CD4-positive, alpha-beta memory T cell (primary cell): ENCODE measurements at places on chromosomes 7 and 10. TPM values are rescaled to one million over a fixed set of nuclear protein-coding genes. Genes with fewer than 3 reads are reported as not detected.

TUBAL3 gene
- total RNA-seq, result not detected

OR13A1 gene
- total RNA-seq, result not detected

SLC18A2 gene
- total RNA-seq, result 0.38 TPM

ADCK2 gene
- 19.2 TPM for total RNA-seq

CALY gene
- total RNA-seq, result 7.2 TPM

GRCh38 chr10:72461085-72461484 is 106.4 kb upstream of the DNAJB12 start:
- no peak for DNase-seq

DNA sequence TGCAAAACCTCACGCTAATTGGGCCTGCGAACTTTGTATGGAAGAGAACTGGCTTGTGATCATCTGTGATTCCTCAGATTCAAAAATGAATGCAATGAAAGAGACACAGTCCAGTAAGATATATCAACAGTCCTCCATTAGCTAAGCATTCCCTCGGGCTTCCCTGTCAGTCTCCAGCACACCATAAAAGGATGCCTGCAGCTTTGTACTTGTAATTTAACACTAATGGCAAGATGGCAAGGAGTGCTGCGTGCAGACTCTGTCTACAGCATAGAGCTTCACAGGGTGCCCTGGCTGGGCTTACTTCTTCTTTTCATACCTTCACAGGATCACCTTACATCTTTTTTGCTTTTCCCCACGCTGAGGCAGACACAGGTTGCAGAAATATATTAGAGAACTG is 200.0 kb downstream of the GFRA1 start:
- DNase-seq, result no peak

- no peak for DNase-seq
Measured at GRCh38 chr7:115019882-115020605, 98.2 kb downstream of the MDFIC start.

GRCh38 chr10:83564889-83565588 is 574.3 kb upstream of the GHITM start:
- no peak for DNase-seq

DNA sequence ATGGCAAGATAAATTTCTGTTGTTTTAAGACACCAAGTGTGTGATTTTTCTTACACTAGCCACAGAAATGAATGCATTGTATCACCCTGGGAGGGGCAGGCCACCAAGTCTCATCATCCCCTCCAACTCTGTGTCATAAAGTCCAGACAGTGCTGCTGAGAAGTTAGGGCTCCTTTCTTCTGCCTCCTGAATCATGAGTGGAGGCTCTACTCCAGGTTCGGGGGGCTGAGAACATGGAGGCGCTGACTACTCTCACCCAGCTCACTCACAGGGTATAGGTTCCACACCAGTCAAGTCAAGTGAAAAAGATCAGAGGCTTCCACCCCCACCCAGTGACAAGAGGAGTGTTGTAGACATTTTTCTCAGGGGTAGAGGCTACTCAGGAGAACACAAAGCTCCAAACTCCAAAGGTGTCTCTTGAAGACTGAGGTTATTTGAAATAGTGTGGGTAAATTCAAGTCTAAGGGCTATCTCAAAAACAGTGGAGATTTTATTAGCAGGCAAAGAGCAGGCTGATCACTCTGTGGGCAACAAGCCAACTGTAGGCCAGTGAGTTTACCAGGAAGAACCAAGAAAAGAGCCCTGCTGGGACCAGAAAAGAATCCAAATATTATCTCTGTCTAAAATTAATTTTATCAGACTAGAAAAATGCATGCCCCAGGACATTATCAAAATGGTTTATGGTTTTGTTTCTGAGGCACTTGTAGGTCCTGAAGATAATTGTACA is 118.6 kb upstream of the RET start:
- no peak for DNase-seq

DNA sequence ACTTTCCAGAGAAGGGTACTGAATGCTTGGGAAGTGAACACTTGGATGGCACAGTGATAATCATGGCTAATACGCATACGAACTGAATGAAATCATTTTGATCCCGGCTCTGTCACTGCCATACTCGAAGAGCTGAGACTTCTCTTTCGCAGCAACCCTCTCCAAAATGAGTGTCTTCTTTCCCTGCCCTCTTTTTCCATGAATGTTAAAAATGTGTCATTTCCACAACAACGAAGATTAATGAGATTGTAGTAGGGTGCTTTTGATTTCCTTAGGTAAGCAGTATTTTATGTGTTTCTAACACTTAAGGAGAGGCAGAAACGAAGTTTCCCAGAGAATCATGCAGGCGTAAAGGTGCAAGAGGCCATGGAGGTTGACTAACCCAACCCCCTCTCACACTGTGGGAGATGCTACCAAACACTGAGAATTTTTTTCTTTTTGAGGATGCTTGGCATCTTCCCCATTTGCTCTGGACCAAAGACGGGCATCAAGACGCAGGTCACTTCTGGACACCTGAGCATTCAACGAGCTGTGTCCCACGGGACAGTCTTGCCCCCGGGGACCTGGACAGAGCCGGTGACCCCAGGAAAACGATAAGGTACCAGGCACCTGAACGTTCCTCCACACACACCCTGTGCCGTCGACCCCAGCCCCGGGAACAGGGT is 823 bp downstream of the COPG2 start:
- DNase-seq, result no peak
